ENCODE measurements at places on chromosomes 12 and 14.

GRCh38 chr12:28955491-28955890 lies 193.6 kb upstream of the FAR2 start:
- no peak for DNase-seq

DNA sequence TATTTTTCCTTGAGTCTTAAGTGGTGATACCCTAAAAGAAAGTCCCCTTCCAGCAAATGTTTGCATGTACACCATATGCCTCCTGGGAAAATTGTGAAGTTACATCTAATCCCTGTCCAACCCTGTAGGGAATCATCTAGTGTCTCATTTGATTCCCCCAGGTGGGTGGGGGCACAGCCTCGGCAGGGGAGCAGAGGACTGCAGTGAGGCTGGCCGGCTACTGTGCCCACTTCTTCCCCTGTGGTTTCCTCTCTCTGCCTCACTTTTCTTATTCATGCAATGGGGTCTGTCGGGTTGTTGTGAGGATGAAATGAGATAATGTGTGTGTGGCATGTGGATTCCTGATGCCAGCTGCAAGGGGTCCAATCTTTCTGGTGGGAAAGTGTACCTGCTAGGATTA lies 6.0 kb downstream of the PAPLN start:
- no peak for DNase-seq

- DNase-seq = no peak
Measured at GRCh38 chr12:50110762-50111351, 1.2 kb upstream of the COX14 start.

- no peak for DNase-seq
Measured at GRCh38 chr14:55126932-55127459, 2.1 kb upstream of the LGALS3 start.

- no peak for DNase-seq
Measured at GRCh38 chr12:10075451-10075850, 23.3 kb downstream of the CLEC1A start.

DNA sequence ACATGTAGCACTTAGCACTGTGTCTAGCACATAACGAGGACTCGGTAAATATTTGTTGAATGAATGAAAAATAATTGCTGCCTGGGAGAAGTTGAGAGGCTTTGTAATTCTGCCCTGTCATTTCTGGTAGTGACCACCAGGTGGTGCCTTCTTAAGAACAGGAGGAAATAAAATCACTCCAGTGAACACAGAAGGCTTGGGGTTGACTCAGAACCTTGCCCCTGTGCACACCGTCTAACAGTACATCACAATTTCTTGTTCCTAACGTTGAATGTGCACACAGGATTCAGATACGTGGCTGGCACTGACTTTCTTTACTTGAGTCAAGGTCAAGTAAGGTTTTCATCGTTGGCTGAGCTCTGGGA lies 91.8 kb downstream of the RGS6 start:
- peak; percentile 22 for DNase-seq

- no peak for DNase-seq
Measured at GRCh38 chr12:118064608-118065007, 3.6 kb upstream of the WSB2 start.

DNA sequence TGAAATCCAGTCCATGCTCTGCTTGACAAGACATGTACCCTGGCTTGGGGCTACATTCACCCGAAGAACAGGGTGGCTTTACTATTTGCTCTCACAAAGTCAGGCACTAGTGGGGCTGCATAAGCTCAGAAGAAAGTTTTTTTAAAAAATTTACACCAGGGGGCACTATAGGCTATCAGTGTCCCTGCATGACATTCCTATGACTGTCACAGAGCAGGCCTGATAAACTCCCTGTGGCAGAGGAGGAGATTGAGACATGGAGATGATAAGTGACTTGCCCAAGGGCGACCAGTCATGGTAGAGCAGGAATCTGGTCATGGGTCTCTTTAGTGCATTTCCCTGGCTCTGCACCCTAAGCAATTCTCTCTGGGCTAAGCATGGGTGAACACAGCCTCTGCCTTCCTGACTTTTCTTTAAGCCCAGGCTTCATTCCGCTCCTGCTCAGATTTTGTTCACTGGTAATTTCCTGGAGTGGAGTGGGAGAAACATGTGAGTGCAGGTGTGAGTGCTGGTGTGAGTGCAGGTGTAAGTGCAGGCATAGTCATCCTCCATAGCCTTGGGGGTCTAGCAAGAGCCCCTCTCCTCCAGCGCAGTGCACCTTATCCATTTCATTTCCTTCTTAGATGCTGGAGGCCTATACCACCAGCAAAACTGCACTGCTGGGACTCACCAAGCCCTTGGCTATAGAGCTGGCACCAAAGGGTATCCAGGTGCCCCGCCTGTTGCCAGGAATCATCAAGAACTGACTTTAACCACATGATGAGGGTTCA lies 91.6 kb downstream of the DHRS2 start:
- DNase-seq = peak; percentile 4

Measured in CD4-positive, alpha-beta T cell treated with Interleukin-12 subunit alpha and Interleukin-12 subunit beta, for 1 hour (primary cell).